ENCODE measurements at places on chromosomes 11 and 22.

GRCh38 chr11:57143459-57143858 is 38.3 kb upstream of the LRRC55 start:
- no peak for DNase-seq

- DNase-seq = no peak
Measured at GRCh38 chr11:96185220-96185768, 157.7 kb downstream of the MAML2 start.

- DNase-seq = no peak
Measured at GRCh38 chr11:14359501-14360031, 583 bp upstream of the RRAS2 start.

DNA sequence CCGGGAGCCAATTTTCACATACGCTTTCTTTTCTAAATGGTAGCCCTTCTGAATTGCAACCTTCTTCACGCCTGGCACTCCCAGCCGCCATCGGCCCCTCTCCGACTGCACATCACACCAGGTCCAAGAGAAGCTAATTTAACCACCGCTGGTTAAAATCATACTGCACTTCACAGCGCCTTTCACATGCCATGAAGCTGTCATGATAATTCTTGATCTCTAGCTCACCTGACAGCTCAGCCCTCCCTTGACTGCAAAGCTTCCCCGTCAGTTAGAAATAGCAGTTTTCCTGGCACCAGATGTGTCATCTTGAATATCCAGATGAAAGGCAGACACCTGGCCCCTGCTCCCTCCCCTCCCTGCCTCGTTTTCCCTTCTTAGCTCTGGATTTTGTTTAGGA is 101.4 kb downstream of the ARL14EP start:
- DNase-seq = no peak

- no peak for DNase-seq
Measured at GRCh38 chr22:47031628-47031915, 269.1 kb downstream of the TBC1D22A start.

DNA sequence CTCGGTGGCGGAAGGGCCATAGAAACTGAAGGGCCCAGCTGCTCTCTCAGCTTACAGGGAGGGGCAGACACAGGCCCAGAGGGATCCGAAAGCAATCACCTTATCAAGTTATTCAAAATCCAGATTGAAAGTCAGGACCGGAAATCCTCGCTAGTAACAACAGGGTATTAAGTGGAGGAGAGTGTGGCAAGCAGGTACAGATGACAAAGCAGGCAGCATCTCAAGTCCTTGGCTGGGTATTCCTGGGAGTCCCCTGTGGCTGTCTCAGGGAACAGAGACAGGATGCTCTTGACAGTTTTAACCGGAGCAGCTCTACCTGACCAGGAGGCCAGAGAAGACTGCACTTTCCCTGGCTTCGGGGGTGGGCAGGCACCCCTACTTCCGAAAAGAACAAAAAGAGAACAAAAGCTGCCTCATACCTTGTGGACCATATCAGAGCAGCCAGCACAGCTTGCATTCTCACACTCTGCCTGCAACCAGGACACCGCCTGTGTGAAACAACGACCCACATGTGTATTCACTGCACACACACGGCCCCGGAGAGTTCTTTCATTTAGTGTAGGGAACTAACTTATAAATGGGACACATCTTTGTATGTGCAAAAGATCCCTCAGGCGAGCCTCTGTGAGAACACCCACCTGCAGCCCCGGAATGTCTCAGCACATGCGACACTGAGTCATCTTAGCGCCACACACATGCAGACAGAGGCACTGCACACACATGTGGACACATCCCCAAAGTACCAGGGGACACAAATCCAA is 78.3 kb downstream of the MICAL3 start:
- no peak for DNase-seq

DNA sequence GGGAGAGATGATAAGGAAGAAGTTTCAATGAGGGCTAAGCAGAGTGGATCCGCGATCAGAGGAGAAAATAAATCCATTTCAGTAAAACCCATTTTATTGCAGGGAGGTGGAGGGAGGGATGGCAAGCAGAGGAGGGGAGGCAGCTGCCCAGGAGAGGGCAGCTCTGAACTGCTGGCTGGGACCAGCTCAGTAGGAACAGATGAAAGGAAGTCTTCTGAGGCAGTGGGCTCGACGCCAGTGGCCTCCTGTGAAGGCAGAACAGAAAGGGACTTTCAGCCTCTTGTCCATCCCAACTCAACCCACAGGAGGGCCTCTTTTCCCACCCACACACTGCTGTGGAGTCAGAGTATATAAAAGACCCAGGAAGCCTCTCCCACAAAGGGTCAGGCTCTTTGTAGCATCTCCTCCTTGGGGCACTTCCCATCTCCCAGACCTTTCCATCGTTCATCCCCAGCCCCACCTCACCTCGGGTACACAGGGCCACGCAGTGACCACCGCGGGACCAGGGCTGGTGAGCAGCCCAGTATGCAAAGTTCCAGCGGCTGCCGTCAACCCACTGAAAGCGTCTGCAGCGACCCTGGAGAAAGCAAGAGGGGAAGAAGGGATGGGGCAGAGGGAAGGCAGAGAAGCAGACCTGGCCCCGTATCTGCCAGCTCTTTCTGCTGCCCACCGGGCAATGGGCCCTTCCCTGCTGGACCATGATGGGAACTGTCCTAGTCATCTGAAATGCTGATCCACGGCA is 3.0 kb downstream of the PRG2 start:
- no peak for DNase-seq

DNA sequence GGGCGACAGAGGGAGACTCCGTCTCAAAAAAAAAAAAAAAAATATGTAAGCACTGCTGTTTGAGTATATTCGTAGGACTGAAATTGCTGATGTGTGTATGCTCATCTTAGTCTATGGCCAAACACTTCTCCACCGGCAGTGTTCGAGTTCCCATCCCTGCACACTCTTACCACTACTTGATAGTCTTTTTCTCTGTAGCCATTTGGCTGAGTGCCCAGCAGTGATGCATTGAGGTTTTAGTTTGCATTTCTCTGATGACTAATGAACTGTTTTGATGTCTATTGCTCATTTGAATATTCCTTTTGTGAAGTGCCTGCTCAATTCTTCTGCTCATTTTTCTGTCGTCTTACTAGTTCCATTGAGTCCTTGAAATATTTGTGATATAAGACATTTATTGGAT is 1.9 kb downstream of the TIRAP start:
- DNase-seq = peak; percentile 72

DNA sequence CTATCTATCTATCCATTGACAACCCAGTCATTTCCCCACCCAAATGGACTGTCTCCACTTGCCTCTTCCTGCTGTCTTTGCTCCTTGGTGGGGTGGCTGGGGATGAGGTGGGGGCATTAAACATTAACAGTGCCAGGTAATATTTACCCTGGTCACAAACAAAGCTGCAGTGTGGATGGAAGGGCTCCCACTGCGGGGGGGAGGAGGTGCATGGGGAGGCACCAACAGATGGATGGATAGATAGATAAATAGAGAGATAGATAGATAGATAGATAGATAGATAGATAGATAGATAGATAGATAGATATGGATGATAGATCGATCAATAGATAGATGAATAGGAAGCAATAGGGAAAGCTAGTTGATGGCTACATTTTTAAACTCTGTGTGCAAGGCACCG is 2.3 kb upstream of the FXYD2 start:
- no peak for DNase-seq
